ENCODE measurements at places on chromosomes 3 and 15.

GRCh38 chr15:50075319-50075718 lies 43.7 kb downstream of the ATP8B4 start:
- DNase-seq = no peak

DNA sequence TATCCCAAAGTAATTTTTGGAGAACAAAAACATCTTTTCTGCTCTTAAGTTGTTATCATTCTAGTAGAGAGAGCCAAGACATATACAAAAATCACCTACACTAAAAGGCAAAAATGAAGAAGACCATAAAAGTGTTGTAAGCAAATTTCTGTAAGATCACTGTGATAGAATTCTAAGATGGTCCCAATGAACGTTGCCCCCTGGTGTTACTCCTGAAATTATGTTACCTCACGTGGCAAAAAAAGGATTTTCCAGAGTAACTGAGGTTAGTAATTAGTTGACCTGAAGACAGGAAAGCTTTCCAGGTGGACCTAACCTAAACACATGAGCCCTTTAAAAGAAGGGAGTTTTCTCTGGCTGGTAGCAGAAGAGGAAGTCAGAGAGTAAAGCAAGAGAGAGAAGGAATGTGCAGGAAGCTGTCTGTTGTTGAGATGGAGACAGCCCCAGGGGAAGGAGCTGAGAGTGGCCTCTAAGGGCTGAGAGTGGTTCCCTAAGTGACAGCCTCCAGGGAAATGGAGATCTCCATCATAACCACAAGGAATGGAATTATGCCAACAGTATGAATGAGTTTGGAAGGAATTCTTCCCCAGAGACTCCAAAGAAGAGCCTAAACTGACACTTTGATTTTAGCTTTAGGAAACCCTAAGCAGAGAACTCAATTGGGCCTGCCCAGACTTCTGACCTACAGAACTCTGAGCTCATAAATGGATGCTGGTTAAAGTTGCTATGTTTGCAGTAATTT lies 205.9 kb downstream of the CD47 start:
- DNase-seq = no peak

- DNase-seq = no peak
These were observed 733.0 kb downstream of the ZPLD1 start for GRCh38 chr3:103167850-103168249.

DNA sequence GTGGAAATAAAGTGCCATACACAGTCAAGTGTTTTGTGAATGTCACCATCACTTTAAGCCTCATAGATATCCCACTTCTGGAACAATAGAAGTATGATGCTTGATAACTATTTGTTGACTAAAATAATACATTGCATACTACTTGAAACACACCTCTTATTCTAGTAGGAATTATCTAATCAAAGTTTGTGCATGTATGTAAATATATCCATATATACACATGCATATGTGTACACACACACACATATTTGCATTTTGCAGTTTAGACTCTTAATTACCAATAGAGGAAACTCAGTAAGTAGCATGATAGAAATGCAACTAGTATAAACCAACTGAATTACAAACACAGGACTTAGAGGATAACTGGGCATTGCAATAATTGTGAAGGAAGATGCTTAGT lies 1084.1 kb downstream of the FHIT start:
- no peak for DNase-seq

DNA sequence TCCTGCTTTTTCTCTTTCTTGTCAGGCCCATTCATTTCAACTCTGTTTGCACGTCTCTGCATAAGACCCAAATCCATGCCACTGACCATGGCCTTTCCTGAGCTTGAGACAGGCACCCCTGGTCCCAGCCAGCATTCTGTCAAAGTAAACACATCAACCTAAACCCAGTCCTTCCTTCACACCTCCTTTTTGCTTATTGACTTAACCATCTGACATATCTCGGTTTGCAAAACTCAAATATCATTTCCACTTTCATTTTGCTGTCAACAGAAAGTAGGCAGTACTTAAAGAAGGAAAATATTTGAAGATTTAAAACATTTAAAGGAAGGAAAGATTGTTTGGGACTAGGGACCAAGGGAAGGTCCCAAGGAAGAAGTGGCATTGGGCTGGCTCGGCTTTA lies 48.2 kb upstream of the KBTBD8 start:
- no peak for DNase-seq

GRCh38 chr3:195701042-195701915 lies 19.5 kb upstream of the MUC20 start:
- DNase-seq = no peak

GRCh38 chr3:113141543-113141942 lies 69.8 kb upstream of the BOC start:
- DNase-seq = no peak

Measured in stimulated activated CD8-positive, alpha-beta memory T cell treated with anti-CD3 and anti-CD28 coated beads, Interleukin-15, amount 100 ng/mL, for 4 hours (primary cell).